DND-41 (cell line): ENCODE measurements at places on chromosomes 16 and 17.

GRCh38 chr17:81930142-81931125 lies 2.9 kb upstream of the MAFG start:
- DNase-seq: no peak

DNA sequence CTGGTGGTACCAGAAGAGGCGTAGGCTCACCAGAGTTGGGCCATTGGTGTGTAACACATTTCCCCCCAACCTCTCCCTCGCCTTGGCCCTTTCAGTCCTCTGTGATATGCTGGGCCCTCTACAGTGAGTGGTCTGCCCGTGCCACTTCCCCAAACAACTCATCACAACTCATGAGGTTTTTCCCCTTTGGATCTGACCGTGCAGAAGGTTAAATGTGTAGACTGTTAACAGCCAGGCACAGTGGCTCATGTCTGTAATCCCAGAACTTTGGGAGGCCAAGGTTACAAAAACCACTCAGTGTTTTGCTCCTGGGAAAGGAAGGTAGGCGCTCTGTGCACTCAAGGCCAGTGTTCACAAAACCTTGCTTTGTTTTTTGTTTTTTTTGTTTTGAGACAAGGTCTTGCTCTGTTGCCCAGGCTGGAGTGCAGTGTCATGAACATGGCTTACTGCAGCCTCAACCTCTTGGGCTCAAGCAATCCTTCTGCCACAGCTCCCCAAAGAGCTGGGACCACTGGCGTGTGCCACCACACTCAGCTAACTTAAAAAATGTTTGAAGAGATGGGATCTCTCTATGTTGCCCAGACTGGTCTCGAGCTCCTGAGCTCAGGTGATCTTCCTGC lies 11.3 kb upstream of the CYB5B start:
- DNase-seq: no peak

GRCh38 chr17:51087072-51087757 lies 33.5 kb downstream of the SPAG9 start:
- no peak for DNase-seq

- peak; percentile 21 for DNase-seq
These were observed 2.2 kb downstream of the ETV4 start for GRCh38 chr17:43543771-43544575.

DNA sequence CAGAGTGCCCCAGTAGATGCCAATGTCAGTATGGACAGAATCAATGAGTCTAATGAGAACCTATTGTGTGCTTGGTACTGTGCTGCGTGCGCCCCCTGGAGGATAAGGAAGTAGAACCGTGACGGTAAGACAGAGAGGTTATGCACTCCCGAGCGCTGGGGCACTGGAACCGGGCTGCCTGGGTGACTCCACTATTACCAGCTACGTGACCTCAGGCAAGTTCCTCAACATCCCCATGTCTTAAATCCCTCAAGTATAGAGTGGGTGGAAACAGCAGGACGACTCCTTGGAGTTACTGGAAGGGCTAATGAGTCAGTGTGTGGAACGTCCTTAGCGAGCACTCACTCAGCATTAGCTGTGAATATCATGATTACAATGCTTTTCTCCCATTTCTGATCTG lies 16.2 kb downstream of the CHST4 start:
- peak; percentile 56 for DNase-seq

- DNase-seq: no peak
These were observed 130.7 kb upstream of the HS3ST2 start for GRCh38 chr16:22683258-22683657.

DNA sequence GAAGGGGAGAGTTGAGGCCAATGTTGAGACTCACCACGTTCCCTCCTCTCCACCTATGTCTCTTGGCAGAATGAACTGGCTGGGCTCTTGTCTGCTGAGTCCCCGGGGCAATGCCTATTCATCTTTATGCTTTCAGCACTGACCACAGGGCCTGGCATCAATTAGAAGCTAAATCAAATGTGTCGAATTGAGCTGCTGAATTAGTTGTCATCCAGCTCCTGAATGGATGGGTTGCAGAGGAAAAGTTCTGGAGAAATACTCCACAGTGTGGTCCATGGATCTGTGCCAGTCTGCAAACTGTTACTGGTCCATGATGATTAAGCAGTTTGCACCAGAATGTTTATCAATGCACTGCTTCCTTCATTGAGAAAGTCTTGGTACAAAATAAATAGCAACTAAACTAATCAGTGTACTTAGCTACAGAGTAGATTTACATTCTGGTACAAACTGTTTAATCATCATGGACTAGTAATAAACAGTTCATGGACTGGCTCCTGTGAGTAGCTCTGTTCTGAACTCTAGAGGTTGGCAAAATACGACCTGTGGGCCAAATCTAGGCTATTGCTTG lies 4.6 kb downstream of the CNGB1 start:
- DNase-seq: no peak

DNA sequence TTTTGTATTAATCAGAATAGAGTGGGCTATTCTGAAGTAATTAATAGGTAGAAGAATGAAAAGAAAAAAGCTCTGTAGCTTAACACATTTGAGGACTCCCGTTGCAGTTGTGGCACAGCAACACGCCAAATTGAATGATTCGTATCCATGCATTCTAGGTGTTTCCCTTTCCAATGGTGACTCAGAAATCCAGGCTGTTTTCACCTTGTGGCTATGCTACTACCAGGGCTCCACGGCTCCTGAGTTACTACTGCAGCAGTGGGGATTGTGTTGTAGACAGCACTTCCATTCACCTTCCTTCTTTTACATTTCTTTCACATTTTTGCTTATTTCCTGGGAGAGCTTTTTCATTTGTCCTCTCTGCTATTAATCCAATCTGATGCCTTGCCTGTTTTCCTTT lies 1616.4 kb downstream of the CDH8 start:
- no peak for DNase-seq

DNA sequence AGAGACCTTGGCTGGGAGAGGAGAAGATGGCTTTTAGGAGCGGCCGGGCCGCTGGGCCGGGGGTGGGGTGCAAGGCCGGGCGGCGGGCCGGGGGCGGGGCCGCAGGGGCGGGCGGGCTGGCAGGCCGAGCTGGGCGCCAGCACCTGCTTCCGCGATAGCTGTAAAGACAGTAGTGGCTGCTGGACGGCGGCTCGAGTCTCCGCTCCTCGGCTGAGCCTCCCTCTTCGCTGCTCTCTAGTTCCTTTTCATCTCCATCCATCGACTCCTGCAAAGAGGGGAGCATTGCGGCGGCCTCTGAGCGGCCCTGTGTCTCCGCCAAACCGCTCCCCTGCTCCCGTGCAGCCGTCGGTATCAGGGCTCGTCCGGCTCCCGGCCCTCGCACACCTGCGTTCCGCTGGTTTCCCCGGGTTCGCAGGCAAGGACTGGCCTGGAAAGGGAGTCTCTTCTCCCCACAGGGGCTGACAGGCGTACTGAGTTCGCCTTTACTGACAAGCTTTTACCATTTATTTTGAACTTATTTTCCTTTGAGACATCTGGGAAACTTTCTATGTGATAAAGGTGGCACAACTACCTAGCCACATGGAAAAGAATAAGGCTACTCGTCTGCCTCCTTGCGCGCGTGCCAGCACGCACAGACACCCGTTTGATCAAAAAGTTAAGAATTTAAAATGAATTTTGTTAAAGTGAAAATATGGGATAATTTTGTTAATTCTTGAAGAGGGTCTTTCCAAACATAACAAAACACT lies at the start of gene C17orf75:
C17orf75 (minus strand) TSS at position 317 of the 746 bp plus-strand sequence; CDS start at position 283, 34 bp downstream.
- DNase-seq: peak; percentile 87

- DNase-seq: no peak
These were observed 11.1 kb downstream of the TRPV3 start for GRCh38 chr17:3546521-3546920.

- no peak for DNase-seq
These were observed 45.2 kb upstream of the BCAR1 start for GRCh38 chr16:75296606-75297005.

DNA sequence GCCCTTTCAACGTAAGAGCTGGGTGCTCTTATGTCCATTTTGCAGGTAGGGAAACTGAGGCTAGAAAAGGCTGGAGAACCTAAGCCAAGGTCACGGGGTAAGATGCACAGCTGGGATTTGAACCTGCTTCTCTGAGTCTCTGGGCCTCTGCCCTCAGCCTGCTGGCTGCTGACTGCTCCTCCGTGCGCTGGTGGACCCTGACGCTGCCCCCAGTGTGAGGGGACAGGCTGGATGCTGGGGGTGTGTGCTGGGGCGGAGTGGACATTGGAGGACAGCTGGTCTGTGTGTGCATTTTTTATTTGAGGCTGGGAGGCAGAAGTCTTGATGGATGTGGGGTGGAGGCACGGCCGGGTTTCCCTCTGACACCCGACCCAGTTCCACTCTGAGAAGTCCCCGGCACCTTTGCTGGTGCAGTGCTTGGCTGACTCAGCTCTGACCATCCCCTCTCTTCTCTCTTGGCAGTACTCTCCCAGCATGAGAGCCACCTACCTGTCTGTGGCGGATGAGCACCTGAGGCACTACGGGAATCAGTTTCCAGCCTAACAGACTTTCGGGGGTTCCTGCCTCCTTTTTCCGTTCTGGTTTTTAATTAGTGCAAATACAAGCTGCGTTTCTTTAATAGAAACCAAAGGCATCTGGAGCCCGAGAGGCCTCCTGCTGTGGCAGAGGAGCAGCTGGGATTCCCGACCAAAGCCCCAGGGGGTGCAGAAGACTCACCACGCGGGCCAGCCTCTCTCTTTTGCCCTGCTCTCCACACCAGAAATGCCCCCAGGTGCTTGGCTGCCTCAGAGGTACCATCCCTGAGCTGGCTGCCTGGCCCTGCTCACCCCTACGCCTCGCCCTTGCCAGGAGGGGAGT lies 14.1 kb upstream of the DNAI2 start:
- no peak for DNase-seq

DNA sequence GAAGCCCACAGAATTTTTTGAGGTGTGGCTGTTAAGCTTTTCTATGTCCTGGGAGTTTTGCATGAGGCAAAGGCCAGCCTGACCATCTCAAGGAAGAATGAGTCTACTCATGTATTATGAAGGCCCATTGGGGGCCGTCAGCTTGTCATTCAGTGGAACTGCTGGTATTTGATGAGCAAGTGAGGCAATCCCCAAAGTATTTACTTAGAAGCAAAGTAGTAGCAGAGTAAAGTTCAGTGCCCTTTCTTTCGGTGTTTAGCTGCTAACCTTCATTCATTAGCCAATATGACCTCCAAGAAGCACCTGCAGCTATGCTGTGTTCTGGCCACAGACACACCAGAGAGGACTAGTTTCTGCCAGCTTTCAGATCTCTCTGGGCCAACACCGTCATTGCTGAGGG lies 80.2 kb downstream of the RPA1 start:
- no peak for DNase-seq

GRCh38 chr17:80681215-80681614 lies 136.6 kb downstream of the RPTOR start:
- no peak for DNase-seq

- peak; percentile 91 for DNase-seq
These were observed 2.7 kb upstream of the SPG7 start for GRCh38 chr16:89505204-89506112.

- DNase-seq: no peak
These were observed 48.2 kb upstream of the FOXJ1 start for GRCh38 chr17:76189247-76189646.

- DNase-seq: no peak
These were observed 89.3 kb upstream of the GSE1 start for GRCh38 chr16:85523602-85524364.

- no peak for DNase-seq
These were observed 1.7 kb upstream of the ANKRD13B start for GRCh38 chr17:29591146-29591736.

DNA sequence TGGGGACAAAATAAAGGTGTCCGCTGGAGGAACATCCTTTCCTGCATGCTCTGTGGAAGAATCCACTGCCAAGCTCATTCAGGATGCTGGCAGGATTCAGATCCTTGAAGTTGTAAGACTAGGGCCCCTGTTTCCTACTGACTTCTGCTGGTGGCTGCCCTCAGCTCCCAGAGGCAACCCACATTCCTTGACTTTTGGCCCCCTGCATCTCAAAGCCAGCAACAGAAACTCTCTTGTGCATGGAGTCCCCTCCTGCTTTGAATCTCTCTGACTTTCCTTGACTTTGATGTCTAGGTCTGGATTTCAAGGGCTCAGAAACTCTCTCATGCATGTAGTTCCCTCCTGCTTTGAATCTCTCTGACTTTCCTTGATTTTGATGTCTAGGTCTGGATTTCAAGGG lies 461.5 kb downstream of the WWOX start:
- DNase-seq: no peak
